ENCODE measurements at places on chromosomes 5 and 9. TPM values are rescaled to one million over a fixed set of nuclear protein-coding genes. Genes with fewer than 3 reads are reported as not detected.

The FAM221B gene
- total RNA-seq, result not detected

The STPG3 gene
- not detected for total RNA-seq

The AUH gene
- 85.8 TPM for total RNA-seq

The LCN9 gene
- not detected for total RNA-seq

The IRX1 gene
- not detected for total RNA-seq

The MLANA gene
- total RNA-seq, result not detected

The RETREG1 gene
- total RNA-seq, result 30.2 TPM

The AQP3 gene
- total RNA-seq, result 17.8 TPM

The RNF208 gene
- 6.6 TPM for total RNA-seq

The LRRC19 gene
- total RNA-seq, result not detected

The COL5A1 gene
- total RNA-seq, result not detected
